Ureter (tissue), 1 donor: ENCODE measurements at places on chromosomes 11 and 22. TPM values are rescaled to one million over a fixed set of nuclear protein-coding genes. Genes with fewer than 3 reads are reported as not detected.

TH gene
- total RNA-seq = 4.3 TPM

ANKK1 gene
- total RNA-seq = 1.4 TPM

DDI1 gene
- not detected for total RNA-seq

CATSPERZ gene
- not detected for total RNA-seq

HYLS1 gene
- total RNA-seq = 2.7 TPM

RTN3 gene
- 67.3 TPM for total RNA-seq
